ENCODE measurements at places on chromosomes 7 and 10. TPM values are rescaled to one million over a fixed set of nuclear protein-coding genes. Genes with fewer than 3 reads are reported as not detected.

SLC25A40 gene
- 7.8 TPM for total RNA-seq

CUTC gene
- total RNA-seq: 16.2 TPM

PANK1 gene
- 3.8 TPM for total RNA-seq

- no peak for DNase-seq
Measured at GRCh38 chr7:93941945-93942344, 20.4 kb downstream of the GNG11 start.

DNA sequence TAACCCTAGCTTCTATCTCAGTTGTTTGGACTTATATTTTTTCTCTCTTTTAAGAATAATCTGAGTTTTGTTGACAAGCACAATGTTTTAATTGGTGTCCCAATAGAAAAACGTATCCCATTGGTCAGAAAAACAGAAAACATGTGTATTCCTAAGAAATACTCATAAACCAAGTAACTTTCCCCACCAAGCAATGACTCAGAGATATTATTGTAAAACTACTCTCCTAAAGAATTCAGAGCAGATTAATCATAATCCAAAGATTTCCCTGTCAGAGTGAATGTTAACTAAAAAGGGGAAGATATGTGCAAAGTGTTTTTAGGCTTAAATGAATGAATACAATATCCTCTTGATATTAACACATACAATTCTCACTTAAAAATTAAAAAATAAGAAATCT lies 29.4 kb upstream of the MBL2 start:
- no peak for DNase-seq

GRCh38 chr10:130425881-130426435 lies 289.8 kb downstream of the GLRX3 start:
- no peak for DNase-seq

DNA sequence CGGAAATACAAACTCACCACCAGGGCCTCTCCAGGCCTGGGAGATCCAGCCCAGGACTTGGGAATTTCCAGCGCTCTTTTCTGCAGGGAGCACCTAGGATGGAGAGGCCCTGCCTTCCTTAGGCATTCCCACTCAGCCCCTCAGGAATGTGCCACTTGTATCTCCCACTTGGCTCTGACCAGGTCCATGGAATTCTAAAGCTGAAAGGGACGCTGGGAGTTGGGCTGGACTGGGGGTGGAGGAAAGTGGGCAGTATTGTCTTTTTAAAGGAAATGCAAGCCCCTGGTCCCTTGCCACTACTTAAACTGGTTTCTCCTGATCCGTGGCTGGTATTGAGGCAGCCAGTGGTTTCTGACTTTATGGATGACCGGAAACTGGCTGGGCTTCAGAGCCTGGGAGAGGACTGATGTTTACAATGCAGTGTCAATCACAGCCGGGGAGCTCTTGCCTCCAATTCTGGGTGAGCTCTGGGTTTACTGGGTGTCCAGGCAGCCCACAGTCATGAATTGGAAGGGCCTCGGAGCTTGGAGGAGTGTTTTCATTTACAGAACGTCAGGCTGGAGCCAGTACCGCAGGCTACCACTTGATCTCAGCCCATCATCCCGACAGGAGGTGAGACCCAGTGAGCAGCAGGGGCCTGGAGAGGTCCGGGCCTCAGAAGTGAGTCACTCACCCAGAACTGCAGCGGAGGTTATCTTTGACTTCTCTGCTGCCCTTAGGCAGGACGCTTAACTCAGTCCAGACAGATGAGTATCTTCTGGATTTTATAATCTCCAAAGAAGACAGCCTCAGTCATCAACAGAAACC lies 27.3 kb downstream of the AGAP3 start:
- DNase-seq: no peak

- no peak for DNase-seq
Measured at GRCh38 chr10:94213001-94213530, 149.7 kb downstream of the NOC3L start.

GRCh38 chr7:33722383-33723101 lies 182.8 kb upstream of the BMPER start:
- no peak for DNase-seq

- no peak for DNase-seq
Measured at GRCh38 chr7:78002715-78003114, 204.1 kb downstream of the PHTF2 start.
